ENCODE measurements at places on chromosomes 7 and 10. TPM values are rescaled to one million over a fixed set of nuclear protein-coding genes. Genes with fewer than 3 reads are reported as not detected.

Gene THSD7A
- total RNA-seq: 30.9 TPM

DNA sequence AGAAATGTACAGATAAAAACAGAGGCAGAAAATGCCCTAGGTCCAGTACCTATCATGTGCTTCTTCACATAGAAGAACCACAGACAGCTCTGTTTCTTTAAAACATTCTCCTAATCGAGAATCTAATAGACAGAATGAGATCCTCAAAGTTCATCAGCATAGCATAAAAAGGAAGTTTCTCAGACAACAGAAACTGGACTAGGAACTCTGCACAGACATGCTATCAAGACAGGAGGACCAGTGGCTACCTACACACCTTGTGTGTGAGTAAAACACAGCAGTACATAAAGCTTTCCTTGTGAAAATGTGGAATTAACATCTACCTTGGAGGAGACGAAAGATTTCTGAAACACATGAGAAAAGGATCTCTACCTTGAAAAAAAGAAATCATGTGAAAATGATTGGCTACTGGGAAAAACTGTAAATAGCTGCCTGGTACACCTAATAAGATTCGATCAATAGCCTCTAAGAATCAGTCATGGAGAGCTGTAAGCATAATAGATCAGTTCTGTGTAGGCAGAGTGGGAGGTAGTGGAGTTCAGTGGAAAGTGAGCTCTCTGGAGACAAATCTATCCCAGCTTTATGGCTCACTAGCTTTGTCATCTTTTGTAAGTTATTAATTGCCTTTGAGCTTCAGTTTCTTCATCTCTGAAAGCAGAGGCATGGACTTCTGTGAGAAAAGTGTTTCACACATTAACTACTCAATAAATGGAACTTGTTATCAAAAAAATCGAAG lies 26.7 kb downstream of the ELAPOR2 start:
- no peak for DNase-seq

DNA sequence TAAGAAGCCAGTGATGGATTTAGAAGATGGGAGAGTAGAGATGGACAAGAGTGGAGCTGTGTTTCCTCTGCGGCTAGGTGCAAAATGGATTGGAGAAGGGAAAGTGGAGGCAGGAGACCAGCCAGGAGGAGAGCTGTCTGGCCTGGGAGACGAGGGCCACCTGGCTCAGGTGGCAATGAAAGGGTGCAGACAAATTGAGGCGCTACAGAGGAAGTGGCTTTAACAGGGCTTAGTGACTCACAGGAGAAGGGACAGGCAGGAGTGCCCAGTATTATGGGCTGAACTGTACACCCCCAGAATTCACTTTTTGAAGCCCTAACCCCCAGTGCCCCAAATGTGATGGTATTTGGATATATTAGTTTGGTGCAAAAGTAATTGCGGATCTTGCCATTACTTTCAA lies 65.6 kb upstream of the DUSP5 start:
- no peak for DNase-seq

DNA sequence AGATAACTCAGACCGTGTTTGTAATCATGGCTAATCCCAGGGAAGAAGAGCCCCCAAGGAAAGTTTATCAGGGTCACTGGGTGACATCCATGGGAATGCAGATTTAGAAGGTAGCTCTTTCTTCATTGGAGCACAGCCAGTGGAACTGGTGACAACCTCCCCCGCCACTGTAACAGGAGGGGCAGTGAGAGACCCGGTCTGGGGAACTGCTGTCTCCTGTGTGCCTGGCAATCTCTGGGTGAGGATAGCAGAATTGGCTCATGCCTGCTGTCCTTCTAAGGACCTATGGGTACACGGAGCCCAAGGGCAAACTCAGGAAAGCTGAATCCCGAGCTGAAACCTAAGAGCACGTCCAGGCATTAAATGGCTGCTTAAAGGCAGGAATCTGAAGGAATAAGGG lies 341.6 kb downstream of the ABCA13 start:
- DNase-seq: no peak

Gene MLXIPL
- 23.8 TPM for total RNA-seq

DNA sequence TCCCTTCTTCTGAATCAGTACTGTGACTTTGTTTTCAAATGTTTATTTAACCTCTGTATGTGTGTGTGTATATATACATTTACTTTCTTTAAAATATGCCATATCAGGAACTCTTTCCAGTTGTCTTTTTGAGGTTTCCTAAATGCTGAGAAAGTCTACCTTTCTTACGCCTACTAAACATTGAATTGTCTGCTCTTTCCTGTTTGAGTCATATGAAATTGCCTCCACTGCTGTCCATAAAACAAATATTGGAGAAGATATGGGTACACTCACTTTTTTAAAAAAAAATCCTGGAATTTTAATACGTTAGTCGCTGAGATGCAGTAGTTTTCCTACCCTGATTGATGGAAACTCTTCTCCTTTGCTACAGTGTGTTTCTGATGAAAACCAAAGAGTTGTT lies 298.7 kb upstream of the TEX47 start:
- DNase-seq: no peak

Measured in sciatic nerve (tissue), 2 donors.